Activated naive CD8-positive, alpha-beta T cell treated with anti-CD3 and anti-CD28 coated beads, Interleukin-2, amount 10 ng/mL, durations not matched to agents 7 days and 5 days (primary cell): ENCODE measurements at places on chromosomes 16 and 17. TPM values are rescaled to one million over a fixed set of nuclear protein-coding genes. Genes with fewer than 3 reads are reported as not detected.

Gene ITGA2B
- total RNA-seq = 0.34 TPM

Gene TP53TG3C
- total RNA-seq = not detected

Gene SEPTIN1
- total RNA-seq = 318 TPM

Gene TEKT1
- total RNA-seq = not detected

Gene ADAD2
- total RNA-seq = not detected

Gene SMCR8
- total RNA-seq = 34.5 TPM

Gene P2RX1
- 0.82 TPM for total RNA-seq

Gene MRC2
- total RNA-seq = 1.6 TPM

Gene NAGS
- total RNA-seq = 1.4 TPM

Gene CDC42EP4
- total RNA-seq = 2.7 TPM

Gene PLCG2
- total RNA-seq = 13.5 TPM

Gene VAT1L
- not detected for total RNA-seq

Gene GPR139
- not detected for total RNA-seq

Gene ABCA10
- 0.82 TPM for total RNA-seq

Gene IGFALS
- total RNA-seq = 0.55 TPM

Gene C1QTNF1
- not detected for total RNA-seq

- no peak for DNase-seq
Measured at GRCh38 chr16:22670551-22671041, 143.4 kb upstream of the HS3ST2 start.

DNA sequence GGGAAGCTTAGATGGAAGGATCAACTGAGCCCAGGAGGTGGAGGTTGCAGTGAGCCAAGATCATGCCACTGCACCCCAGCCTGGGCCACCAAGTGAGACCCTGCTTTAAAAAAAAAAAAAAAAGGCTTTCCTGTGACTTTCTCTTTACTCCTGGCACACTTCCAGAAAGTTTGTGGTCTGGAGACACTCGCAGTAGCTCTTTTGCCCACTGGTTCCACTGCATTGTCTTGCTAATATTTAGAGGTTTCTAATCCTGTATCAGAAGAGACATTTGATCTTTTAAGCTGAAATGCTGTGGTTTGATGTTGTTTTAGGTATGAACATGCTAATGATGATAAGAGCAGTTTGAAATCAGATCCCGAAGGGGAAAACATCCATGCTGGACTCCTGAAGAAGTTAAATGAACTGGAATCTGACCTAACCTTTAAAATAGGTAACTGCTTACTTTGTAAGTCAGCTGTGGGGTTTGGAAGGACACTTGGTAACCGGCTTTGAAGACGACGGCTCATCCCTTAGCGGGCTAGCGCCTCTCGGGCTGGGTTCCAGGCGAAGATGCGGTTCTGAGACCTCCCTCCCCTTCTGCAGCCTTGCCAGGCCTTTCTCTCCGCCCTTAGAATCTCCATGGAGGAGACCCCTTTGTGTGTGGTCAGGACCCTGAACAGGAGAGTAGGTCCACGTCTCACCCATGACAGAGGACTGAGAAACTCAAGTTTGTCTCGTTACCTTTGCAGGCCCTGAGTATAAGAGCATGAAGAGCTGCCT, 23.1 kb downstream of the NTAN1 start:
- DNase-seq = no peak

DNA sequence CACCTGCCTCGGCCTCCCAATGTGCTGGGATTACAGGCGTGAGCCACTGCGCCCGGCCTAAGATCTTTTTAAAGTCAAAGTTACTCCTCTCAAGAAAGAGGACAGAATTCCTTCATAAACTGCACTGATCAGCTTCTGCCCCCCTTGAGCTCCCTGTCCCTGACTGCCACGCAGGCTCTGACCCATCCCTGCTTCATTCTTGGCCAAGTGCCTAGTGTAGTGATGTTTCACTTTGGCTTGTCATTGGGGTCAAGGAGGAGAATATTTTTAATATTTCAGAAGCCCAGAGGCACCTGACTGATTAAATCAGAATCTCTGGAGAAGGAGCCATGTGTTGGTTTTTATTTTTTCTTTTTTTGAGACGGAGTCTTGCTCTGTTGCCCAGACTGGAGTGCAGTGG, 9.1 kb downstream of the MRM1 start:
- DNase-seq = no peak

DNA sequence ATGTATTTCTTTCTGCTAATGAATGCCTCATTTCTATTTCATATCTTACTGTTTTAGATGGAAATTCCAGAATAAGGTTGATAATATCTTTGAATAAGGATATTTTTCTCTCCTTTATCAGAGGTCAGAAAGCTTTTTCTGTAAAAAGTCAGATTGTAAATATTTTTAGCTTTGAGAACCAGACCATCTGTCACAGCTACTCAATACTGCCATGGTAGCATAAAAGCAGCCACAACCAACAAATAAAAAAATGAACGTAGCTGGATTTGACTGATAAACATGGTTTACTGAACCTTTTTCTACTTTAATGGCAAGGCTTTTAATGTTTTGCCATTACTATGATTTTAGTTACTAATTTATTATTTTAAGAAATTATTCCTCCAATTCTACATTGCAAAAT, 217.4 kb upstream of the COX10 start:
- no peak for DNase-seq

DNA sequence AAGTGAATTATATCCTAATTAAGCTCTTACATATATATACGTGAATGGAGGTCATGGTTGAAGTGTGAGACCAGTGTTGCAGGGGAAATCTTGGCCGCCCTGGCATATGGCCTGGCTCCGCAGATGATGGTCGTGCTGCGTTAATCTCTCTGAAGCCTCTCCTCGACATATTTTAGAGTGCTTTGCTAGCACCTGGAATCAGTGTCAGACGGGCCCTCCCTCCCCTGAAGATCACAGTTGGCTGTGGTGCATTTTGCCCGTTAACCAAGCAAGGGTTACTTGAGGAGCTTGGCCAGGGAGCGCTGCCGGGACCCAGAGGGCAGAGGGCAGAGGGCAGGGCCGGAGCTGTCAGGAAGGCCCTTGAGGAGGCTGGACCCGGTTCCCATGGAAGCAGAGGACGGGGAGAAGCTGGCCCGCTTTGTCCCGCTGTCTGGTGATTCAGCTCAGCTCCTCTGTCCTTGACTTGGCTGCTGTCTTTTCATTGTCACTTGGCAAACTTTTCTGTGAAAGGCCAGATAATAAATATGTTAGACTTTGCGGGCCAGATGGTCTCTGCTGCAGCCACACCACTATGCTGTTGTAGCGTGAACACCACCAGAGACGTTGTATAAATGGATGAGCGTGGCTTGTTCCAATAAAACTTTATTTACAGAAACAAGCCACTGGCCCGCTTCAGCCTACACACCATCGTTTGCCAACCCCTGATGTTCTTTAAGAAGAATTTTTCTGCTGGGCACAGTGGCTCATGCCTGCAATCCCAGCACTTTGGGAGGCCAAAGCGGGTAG, 32.3 kb downstream of the CIBAR2 start:
- DNase-seq = no peak

DNA sequence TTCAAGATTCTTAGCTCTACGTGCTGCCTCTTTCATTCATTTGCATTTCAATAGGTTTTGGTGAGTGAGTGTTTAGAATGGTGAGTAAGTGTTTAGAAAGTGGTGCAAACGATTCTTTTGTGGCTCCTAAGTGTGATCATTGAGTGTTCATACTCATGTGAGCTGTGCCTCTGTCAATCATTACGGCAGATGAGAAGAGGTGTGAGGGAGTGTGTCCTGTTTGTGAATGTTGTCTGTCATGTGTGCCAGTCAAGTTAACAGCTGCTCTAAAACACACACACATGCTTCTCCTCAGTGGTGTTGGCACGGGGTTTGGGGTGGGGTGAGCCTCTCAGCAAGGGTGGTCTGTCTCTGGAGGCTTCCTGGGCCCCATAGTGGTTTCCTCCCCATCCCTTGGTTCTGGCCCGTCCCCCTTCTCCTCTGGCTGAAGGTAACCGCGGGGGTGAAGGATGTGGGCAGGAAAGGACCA, 11.4 kb downstream of the MYL4 start:
- DNase-seq = peak; percentile 68

GRCh38 chr16:68790130-68790761, 53.1 kb upstream of the TANGO6 start:
- no peak for DNase-seq

DNA sequence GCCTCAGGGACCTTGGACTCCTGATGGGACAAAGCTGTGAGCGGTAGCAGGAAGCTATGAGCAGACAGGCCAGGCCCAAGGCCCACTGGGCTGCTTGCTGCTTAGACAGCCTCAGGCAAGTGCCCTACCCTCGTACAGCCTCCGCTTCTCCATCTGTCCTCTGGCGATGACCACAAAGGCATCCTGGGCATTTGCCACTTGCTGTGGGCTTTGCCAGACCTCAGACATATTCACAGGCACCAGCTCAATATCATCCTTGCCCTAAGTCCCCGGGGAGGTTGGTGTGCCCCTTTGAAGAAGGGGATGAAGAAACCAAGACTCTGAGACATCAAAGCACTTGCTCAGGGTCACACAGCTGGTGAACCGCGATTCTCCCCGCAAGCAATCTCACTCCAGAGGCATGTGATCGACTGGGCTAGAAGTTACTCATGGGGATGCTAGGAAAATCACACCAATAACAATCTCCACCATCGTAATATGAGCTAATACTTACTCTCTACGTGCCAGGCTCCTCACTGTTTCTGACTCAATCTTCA, 21.7 kb downstream of the PPL start:
- no peak for DNase-seq

GRCh38 chr16:78984887-78985464, 615.6 kb downstream of the MAF start:
- no peak for DNase-seq

- DNase-seq = peak; percentile 21
Measured at GRCh38 chr17:77829843-77830799, 128.4 kb upstream of the TNRC6C start.

DNA sequence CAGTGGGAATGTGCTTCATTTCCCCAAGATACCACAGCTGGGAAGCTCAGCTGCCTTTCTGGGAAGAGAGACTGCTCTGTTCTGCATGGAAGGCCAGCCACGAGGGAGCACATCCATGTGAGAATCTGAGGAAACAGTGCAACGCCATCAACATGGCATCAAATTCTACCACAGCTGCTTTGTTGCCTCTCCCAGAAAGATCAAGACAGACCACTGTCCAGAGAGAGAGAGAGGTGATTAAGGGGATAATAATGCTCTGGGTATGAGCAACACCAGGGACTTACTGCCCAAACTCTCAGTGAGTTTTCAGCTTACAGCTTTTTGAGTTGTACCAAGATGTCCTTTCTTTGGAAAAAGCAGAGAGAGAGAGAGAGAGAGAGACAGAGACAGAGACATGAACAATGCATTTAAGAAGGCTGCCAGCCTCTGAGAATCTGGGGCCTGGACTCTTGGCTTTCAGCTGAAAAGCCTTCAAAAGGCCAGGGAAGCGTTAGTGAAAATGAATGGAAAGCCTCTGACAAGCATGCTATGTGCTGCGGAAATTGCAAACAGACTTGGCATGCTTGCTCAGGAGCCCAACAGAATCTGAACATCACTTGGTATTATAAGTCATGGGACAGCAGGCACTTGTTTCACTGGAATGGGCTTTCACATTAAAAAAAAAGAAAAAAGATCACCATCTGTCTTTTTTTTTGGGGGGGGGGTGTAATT, 223.1 kb downstream of the MAP2K6 start:
- DNase-seq = no peak

GRCh38 chr17:67467500-67468455, 90.7 kb downstream of the PITPNC1 start:
- DNase-seq = no peak

DNA sequence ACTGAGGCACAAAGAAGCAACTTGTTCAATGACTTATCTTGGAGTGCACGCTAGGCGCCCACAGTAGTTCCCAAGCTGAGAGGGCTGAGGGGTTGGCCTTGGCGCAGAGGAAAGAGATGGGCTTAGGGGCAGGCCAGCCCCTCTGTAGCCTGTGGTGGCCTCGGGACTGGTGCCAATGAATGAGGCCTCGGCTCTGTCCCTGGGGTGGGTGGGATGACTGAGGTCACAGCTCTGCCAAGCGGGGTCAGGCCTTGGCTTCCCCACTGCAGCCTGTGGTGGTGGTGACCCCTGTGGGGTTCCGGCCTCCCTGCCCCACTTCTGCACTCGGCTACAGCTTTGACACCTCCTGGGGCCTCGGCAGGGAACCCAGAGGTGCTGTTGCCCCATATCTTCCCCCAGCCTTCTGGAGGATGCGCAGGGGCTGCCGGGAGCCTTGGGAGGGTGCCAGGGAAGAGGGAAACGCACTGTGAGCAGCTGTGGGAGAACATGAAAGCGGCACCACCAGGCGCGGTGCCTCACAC, 46.0 kb downstream of the BEAN1 start:
- DNase-seq = no peak

- peak; percentile 62 for DNase-seq
Measured at GRCh38 chr16:81469710-81470535, 25.3 kb downstream of the CMIP start.

- DNase-seq = no peak
Measured at GRCh38 chr17:48528153-48528935, 2.5 kb downstream of the HOXB1 start.

- DNase-seq = no peak
Measured at GRCh38 chr16:66701026-66701425, 4.5 kb upstream of the CMTM4 start.

- no peak for DNase-seq
Measured at GRCh38 chr17:34780438-34780837, 180.8 kb downstream of the CCT6B start.

- DNase-seq = no peak
Measured at GRCh38 chr17:61415374-61416210, 15.9 kb downstream of the TBX2 start.

- DNase-seq = no peak
Measured at GRCh38 chr16:83833921-83834320, 26.1 kb downstream of the HSBP1 start.

- no peak for DNase-seq
Measured at GRCh38 chr17:47708864-47709541, 15.0 kb downstream of the TBKBP1 start.

DNA sequence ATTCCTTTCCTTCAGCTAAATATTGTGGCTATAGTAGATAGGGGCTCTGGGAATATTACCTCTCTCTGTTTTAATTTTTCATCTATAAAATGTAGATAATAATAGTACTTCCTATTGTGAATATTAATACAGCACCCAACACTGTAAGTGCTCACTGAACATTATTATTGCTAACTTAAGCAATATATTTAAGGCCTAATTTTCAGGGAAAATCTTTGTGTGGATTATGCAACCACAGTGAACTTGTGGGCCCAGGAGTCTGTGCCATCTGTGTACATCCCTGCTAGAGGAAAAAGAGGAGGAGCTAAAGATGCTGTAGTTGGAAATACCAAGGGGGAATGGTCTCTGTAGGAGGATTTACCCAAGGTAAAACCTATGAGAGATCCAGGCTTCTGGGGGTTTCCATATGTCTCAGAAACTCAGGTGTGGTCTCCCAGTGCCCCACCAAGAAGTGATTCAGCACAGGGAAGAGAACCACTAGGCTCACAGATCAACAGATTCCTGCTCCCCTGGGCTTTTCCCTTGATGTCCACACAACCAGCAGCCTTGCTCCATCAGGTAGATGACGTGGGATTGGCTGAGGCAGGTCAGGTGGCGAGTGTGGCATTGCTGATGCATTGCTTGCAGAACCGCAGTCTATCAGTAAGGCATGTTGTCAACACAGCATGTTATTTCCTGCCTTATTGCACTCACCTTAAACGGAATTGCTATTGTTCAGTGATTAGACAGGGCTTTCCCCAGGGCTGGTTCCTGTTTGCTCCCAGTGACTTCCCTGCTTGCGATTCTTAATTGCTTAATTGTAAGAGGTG, 1.6 kb upstream of the N4BP1 start:
- peak; percentile 76 for DNase-seq
